Muscle of leg (tissue), 16 donors: ENCODE measurements at places on chromosomes 7 and 10.

GRCh38 chr10:117257721-117258120, 16.8 kb downstream of the SLC18A2 start:
- no peak for DNase-seq

- peak; percentile 86 for DNase-seq
Observed at GRCh38 chr7:143992670-143993069, 7.5 kb upstream of the OR6B1 start.

GRCh38 chr10:78491812-78492211, 458.1 kb downstream of the RPS24 start:
- DNase-seq = no peak

DNA sequence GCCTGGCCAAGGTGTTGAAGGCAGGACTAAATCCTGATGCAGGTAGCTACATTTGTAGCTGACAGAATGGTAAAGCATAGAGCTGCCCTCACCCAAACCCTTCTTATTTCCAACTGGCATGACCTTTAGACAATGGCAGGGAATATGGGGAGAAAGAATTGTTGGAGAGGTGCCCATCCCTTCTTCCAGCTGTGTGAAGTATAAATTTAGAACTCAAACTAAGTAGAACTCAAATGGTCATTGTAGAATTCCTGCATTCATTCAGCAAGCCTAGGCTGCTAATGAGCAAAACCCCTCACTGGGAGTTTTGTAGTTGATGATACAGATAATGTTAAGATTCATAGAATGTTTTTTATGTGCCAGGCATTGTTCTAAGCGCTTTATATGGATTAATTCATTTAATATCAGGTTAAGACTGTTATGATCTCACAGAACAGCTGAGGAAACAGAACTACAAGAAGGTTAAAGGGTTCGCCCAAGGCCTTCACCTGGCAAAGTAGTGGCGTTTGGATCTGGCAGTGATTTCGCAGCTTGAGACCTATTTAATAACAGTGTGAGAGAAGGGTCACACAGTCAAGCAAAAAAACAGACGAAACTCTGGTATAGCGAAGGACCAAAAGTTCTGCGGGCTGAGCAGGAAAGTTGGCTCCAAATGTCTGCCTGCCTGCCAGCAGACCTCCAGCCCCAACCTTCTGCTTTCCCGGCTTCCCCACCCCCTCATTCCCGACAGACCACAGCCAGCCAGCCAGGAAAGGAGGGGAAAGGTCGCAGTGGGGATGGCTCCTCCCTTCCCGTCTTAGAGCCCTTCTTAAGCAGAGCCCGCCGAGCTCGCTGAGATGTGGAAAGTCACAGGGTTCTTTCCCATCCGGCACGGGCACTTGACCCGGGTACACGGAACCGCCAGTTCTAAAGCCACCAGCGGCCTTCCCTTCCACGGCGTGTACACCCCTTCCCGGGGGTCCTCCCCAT, 1.6 kb upstream of the HILPDA start:
- peak; percentile 97 for DNase-seq

- no peak for DNase-seq
Observed at GRCh38 chr7:88361357-88361756, 54.7 kb upstream of the STEAP4 start.

GRCh38 chr7:4803397-4804241, 28.2 kb downstream of the AP5Z1 start:
- no peak for DNase-seq

DNA sequence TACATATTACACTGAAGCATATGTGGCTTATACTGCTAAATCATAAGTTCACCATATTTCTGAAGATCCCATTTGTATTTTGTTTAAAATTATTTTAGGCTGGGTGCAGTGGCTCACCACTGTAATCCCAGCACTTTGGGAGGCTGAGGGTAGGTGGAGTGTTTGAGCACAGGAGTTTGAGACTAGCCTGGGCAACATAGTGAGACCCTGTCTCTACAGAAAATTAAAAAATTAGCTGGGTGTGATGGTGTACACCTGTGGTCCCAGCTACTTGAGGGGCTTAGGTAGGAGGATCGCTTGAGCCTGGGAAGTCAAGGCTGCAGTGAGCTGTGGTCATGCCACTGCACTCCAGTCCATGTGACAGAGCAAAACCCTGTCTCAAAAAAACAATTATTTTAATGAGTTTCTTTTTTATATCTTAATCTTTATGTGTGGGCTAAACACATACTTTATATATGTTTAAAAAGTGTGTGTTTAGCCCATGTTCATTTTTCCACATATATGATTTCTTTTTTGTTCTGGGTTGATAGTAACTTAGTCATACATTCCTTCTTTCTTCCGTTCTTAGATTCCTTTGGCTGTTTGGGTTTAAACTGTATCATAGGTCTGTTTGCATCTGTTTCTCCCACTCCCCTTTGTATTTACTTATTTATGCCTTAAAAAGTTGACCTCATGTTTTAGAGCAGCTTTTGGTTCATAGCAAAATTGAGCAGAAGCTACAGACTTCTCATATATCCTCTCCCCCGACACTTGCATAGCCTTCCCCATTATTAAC, 33.5 kb downstream of the RSBN1L start:
- DNase-seq = no peak

GRCh38 chr10:50544095-50544856, 79.5 kb downstream of the SGMS1 start:
- DNase-seq = no peak

DNA sequence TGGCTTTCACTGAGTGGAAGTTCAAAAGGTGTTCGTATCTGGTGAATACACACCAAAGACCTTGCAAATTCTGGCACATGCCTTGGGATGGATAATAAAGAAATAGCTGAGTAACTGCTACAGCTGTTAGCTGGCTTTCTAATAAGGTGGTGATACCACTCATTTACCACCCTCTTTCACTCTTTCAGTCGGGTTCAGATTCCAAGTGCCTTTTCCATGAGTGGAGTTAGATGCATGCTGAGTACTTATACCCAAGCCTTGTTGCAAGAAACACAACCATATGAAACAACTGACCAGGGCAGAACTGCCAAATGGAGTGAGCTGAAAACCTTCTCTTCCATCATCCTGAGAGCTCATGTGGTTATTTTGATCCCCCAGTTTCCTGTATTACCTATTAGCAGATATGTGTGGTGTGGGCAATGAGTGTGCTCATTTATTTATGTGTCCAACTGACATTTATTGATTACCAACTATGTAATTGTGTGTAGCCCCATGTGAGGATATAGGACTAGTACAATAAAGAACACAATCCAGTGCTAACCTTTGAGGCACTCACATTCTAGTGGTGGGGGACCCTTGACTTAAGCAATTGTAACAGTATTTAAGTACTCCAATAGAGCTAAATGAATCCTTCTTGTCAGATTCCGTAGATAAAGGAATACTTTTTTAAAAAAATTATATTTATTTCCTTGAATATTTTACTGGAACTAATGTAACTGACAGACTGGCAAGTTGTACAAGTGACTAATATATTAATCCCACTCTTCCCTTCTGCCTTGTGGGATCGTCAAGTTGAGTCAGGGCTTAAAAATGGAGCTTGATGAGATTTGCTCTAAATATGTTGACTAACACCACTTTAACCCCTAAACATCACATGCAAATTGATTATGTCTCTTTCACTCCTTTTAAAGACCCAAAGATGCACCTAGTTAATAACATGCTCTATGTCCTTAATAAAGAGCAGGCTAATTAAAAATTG, 124.7 kb downstream of the ARID5B start:
- DNase-seq = no peak

DNA sequence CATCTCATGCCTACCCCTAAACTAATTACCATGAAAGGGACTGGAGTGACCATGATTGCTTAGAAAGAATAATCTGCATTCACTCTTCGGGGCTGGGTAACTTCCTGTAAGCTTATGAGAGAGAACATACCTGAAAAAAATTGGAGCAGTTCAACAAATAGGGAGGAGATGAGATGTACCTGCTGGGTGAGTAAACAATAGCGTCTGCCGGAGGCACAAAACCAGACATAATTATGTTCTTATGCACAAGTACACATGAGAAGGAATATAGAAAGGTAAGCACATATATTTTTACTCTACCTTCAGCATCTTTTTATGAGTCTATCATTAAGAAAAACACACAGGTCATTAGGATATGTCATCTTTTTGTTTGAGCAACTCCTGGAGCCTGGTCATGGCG, 224.6 kb upstream of the FERD3L start:
- no peak for DNase-seq

DNA sequence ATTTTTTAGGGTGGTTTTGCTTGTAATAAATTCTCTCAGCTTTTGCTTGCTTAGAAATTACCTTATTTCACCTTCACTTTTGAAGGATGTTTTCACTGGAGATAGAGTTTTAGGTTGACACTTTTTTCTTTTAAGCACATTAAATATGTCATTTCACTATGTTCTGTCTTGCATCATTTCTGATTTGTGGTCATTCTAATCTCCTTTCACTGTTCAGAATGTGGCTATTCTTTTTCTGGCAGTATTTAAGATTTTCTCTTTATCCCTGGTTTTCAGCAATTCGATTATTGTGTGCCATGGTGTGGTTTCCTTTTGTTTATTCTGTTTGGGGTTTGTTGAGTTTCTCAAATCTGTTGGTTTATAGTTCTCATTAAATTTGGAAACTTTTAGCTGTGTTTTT, 1065.6 kb downstream of the KCNMA1 start:
- DNase-seq = no peak

DNA sequence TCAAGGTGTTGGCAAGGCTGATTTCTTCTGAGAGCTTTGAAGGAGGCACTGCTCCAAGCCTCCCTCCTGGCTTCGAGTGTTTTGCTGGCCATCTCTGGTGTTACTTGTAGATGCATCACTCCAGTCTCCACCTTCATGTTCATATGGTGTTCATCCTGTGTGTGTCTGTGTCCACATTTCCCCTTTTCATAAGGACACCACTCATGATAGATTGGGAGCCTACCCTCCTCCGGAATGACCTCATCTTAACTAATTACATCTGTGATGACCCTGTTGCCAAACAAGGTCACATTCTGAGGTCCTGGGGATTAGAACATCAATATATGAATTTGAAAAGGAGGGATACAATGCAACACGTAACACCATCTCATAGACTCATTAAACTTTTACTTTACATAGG, 119.0 kb downstream of the CREB5 start:
- DNase-seq = no peak

GRCh38 chr10:37748170-37748569, 109.2 kb downstream of the ZNF248 start:
- DNase-seq = no peak
